ENCODE measurements at places on chromosomes 11 and 22.
A peak's percentile ranks its signal among the peaks of the same experiment; 100 is the strongest.

GRCh38 chr11:64268893-64269539 lies 15.4 kb downstream of the BAD start:
- no peak for DNase-seq

- peak; percentile 2 for DNase-seq
These were observed 67.5 kb downstream of the GAB2 start for GRCh38 chr11:78350091-78350645.

DNA sequence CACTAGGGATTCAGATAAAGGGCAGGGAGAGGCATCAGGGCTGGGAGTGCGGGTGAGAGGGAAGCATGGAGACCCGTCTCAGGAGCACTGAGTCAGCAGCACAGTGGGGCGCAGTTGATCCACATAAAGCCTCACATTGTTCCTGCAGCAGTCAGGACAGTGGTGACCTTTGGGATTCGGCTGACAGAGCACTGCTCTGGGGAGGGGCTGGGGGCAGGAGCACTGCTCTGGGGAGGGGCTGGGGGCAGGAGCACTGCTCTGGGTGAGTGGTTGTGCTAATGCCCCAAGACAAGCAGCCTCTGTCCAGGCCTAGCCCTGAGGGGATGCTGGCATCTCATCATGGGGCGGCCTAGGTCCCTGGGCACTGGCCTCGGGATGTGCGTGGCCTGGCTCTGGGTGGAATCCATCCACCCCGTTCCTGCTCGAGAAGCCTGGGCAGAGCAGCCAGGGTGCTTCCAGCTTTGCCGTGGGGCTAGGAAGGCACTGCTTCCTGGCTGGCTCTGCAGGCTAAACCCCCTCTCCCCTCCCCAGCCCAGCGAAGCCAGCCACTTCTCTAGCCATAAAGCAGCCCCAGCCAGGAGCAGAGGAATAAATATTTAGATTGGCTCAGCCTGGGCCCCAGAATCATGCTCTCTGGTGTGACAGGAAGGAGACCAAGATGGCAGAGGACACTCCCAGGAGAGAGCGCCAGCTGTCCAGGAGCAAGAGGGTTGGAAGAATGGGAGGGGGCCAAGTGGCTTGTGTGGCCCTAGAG lies 7.3 kb downstream of the OAF start:
- DNase-seq = no peak

DNA sequence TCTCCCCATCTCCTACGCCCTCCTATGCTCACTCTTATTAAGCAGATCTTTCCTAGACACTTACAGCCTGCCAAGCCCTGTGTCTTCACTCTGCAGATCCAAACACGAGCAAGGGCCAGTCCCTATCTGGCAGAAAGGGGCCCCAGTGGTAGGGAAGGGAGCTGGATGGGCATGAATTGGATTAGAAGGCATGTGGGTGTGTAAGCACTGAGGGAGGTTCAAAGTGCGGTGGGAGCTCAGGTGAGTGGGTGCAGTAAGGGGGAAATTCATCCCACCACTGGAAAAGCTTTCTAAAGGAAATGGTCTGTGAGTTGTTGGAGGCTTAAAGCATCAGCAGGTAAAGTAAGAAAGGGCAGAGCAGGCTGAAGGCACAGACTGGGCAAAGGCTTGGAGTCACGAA lies 5.5 kb downstream of the TMEM132A start:
- DNase-seq = no peak

DNA sequence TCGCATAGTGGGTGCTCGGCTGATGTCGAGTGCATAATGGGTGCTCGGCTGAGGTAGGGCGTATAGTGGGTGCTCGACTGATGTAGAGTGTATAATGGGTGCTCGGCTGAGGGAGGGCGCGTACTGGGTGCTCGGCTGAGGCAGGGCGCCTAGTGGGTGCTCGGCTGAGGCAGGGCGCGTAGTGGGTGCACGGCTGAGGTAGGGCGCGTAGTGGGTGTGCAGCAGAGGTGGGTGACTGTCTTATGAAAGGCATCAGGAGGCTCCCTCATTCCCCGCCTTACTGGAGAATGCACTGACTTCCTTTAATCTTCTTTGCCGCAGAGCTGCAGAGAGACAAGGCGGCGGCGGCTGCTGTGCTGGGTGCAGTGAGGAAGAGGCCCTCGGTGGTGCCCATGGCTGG lies 33.8 kb downstream of the ARHGAP8 start:
- DNase-seq = no peak

- DNase-seq = peak; percentile 88
These were observed 4.9 kb upstream of the ATP6V1E1 start for GRCh38 chr22:17633217-17633997.

DNA sequence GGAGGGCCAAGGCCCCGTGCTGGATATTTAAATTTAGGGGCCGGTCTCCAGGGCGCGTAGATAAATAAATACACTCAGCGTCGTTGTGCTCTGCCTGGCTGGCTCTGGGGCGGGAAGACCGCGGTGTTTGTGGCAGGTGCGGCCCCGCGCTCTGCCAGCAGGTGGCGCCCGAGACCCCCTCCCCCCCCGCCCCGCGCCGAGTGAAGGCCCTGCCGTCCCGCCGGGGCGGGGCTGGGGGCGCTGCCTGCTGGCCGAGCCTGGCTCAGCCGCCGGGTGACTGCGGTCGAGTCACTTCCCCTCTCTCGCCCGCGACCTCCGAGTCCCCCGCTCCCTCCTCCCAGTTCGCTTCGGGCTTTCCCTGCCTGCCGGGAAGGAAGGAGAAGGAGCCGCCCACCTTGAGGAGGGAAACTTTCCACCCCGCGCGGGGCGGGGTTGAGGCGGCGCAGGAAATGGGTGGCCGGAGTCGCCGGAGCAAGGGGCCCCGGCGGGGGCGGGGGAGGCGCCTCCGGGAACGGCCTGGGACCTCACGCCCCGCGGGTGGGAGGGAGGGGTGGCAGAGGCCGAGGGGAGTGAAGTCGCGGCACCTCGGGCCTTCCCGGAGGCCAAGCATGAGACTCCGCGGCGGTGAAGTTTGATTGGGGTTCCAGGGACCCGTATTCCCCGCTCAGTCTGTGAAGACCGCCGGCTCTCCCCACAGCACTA lies 1.6 kb upstream of the EHBP1L1 start:
- peak; percentile 95 for DNase-seq

DNA sequence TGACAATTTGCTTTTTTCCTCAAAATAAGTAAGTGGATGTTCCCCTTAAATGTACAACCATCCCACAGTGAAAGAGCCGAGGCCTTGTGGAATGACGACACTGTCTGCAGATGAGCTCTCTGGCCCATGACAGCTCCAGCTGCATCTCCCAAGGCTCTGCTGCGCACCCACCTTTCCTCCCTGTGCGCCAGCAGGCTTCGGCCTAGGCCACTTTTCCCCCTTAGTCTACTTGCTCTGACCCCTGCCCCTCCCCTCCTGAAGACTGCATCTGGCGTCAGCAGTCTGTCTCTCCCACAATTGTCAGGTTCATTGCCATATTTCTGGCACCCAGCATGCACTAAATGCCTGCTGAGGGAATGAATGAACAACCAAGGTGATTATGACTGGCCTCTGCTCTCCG lies 2.0 kb downstream of the TOP3B start:
- DNase-seq = no peak

DNA sequence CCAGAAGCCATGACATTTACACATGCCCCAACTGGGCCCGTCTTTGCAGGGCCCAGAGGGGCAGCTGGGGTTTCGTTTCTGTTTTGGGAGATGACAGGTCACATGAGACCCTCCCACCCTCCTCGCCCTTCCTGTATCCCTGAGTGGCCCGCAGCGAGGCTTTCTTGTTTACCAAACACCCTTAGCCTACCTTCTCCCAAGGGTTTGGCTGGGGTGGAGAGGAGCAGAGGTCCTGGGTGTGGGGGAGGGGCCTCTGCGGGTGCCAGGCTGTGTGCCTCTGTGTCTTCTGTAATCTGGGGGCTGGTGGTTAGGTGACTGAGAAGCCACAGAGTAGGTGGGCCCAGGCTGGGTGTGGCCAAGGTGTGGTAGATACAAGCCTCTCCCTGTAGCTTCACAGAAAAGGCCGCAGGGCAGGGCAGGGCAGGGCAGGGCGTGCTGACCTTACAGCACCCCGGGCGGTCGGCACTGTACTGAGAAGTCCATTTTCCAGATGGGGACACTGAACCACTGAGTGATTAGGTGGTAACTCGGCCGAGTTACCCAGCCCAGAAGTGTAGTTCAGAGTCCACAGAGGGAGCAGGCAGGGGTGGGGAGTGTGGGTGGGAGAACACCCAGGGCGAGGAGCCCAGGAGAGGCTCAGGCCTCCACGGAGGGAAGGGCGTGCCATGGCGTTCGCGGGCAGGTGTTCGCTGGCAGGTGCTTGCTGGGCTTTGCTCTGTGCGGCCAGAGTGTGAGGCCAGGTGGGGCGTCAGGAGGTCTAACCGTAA lies 8.7 kb downstream of the PRR5 start:
- no peak for DNase-seq

GRCh38 chr11:125264100-125265022 lies 99.8 kb downstream of the PKNOX2 start:
- DNase-seq = no peak

DNA sequence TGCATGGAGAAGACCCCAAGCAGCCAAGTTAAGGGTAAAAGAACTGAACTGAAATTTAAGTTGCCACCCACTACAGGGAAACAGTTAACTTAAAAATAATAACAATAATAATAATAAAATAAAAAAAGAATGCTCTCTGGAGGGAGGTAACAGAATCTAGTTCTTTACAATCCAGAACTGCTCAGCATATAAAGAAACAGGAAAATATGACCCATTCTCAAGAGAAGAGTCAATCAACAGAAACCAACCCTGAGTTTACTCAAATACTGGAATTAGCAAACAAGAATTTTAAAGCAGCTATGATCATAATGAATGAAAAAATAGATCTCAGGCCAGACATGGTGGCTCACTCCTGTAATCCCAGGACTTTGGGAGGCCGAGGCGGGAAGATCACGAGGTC lies 53.8 kb downstream of the DENND5A start:
- DNase-seq = no peak

- DNase-seq = no peak
These were observed 21.0 kb downstream of the NNMT start for GRCh38 chr11:114316980-114317786.

DNA sequence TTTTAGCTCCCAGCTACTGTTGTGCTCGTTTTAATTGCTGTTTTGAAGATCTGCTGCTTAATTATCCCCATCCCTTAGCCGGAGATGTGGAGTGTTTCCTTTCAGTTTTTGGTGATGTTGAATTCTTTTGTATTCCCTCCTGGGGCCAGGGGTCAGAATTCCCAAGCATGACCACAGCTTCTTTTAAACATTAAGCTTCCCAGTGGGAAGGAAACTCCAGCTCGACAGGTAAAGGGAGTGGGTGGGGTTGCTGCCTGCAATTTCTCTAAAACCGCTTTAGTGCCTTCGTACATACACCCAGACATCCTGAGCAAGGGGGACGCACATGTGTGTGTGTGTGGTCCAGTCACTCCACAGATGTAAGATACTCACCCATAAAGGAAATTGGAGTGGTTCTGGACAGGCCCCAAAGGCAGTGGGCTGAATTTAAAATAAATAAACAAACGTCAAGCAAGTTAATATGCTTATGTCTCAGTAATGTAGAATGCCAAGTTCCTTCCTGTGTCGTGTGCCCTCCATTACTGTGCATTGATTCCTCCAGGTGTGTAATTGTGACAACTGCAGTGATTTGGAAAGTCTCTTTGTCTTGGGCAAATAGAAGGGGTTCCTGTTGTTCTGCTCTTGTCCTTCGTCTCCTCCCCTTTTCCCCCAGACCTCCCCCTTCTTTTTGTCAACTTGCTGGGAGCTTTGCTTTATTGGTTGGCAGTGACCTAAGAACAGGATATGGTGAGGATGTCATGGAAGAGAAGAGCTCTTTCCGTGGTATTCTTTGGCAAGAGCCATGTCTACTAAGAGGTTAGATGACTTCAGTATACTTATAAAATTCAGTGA lies 19.2 kb upstream of the ADSL start:
- DNase-seq = no peak

- no peak for DNase-seq
These were observed 72.3 kb downstream of the PRMT3 start for GRCh38 chr11:20459865-20460264.

DNA sequence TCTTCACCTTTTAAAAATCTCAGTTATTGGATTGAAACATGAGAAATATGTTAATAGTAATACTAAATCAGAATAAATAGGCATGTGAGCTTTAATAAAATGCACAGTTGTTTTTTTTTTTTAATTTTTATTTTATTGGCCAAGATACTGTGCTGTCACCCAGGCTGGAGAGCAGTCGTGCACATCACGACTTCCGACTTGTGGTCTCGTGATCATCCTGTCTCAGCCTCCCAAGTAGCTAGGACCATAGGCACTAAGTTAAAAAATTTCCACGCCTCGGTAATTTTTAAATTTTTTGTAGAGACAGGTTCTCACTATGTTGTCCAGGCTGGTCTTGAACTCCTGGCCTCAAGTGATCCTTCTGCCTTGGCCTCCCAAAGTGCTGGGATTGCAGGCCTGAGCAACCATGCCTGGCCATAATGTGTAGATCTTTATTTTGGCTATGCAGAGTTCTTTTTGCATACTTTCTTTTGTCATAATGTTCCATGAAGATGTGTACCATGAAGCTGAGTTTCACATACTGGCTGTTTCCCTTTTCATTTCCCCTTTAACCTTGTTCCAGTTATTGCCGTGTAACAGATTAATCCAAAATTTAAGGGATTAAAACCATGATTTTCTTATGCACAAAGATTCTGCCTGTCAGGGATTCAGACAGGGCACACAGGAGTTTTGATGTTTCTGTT lies 16.0 kb downstream of the CAPRIN1 start:
- no peak for DNase-seq

DNA sequence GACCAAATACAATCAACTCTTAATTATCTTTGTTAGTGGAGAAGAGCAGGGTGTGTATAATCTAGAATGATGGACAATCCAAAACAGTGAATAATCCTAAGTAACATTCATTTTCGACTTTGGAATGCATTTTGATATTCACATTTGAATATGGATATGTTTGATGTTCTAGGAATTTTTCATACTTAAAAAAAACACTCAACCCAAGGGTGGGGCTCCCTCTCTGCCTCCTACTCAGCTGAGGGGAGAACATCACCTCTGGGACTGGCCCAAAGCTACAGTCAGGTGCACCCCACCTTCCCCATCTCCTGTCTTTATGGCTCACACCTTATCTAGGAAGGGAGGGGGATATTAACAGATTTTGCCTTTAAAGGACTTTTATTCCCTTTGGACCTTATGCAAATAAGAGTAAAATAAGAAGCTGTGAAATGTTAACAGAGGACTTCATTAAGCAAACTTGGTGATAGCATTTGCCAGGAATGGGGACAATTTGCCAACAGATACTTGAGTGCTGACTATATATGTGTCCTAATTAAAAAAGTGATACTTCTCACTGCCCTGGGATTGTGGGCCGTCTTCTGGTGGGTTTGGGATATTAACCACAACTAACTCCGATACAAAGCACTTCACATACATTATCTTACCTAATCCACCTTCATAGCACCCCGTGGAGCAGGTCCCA lies 187.0 kb downstream of the ST3GAL4 start:
- no peak for DNase-seq

- DNase-seq = peak; percentile 98
These were observed 32.1 kb downstream of the UQCR10 start for GRCh38 chr22:29799217-29799680.
